ENCODE measurements at places on chromosomes 12 and 14.

DNA sequence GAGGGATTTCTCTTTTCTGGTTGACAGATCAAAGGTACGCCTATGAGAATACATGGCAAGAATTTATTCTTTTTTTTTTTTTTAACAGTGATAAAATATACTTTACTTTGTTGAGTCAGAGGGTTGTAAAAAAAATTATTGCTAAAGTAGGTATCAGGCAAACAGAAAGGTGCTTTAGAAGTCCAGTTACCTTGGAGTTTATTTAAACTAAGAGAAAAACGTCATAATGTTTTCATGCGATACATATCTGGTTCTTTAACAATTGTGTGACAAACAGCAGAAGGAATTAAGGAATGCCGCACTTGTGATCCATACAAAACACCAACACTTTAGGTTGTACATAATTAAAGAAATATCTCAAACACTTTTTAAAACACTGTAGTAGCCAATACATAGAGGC is 94.2 kb downstream of the BORCS5 start:
- no peak for DNase-seq

DNA sequence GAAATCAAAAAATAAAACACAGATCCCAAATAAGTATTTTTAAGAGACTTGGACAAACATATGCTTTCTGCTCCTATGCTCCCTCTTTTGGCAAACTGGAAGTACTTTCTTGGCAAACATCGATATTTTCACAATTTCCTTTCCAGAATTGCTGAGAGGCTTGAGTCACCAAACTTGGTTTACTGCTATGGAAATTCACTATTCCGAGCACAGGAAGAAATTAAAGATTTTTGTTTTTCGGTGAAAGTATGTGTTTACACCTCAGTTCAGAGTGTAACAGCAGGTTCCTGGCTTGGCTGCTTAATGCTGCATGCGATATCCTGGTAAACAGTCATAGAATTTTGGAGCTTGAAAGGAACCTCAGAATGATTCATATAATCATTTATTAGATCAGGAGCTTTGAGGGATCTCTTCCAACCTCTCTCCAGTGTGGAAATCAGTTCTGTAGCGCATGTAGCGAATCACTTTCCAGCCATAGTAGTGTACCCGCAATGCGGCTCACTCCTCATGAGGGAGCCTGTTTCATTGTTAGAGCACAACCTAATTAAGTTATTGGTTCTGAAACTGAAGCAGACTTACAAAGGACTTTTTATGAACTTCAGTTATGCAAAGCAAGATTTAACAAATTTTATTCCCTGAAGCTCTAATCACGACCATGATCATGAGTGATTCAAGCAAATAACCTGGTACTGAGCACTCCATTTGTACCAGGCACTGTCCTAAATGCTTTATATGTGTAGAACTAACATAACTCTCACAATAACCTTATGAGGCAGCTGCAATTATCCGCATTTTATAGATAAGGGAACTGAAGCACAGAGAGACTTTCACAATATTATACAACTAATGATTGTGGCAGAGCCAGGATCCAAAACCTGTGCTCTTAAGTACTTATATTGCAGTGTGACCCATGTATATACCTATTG is 56.4 kb upstream of the ATP2A2 start:
- peak; percentile 32 for DNase-seq

DNA sequence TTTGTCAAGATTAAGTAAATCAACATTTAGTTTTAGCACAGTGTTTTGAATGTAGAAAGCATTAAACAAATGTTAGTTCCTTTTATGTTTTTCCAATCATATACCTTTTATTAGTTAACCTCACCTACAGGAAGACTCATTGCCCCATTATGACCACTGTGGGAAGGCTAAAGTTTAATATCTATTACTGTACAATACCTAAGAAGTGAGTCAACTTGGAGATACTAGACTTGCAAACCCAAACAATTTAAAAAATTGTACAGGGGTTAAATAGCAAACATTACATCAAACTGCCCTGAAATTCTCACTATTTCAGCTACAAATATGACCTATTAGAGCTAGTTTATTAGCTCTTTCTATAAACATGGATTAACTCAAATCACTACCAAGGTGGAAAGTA is 8.6 kb upstream of the G2E3 start:
- no peak for DNase-seq

DNA sequence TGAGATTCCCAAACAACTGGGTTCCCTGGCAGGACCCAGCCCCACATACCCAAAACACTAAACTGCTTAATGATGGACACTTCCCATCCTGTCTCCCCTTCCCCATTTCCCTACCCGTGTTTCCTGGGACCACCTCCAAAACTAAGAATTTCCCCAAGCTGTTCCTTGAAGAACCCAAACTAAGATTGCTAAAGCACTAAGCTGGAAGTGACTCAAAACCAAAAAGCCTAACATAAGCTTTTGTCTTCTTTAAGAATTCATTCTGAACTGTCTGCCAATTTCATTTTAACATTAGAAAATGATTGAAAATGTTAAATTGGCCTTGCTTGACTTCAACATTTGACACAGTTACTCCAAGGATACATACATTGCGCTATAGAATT is 29.5 kb upstream of the STAB2 start:
- no peak for DNase-seq

DNA sequence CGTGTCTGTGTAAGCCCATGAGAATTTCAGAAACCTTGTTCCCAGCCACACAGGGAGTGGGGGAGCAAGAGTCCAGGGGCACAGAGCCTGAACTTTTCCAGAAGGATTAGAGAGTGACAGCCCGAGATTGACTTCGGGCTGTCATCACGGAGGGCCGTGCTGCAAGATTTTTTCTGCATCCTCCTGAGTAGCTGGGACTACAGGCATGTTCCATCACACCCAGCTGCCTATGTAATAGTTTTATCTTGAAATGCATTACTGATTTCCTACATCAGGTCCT is 14.4 kb downstream of the EVL start:
- no peak for DNase-seq

DNA sequence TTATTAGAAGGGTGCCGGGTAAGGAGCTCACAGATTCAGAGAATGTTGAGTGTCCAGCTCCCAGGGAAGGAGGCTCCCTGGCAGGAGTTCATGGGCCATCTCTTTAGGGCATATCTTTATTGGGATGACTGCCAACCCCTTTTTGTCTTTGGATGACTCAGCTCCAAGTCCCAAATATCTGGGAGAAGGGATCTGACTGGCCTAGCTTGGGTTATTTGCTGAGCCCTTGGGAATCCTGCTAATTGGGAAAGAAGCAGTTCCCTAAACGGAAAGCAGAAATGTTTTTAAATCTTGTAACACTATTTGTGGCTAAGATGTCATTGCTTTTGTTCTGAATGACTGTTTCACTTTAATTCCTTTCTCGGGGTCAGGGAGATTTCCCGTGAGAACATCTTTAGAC is 12.6 kb downstream of the DDX55 start:
- no peak for DNase-seq

GRCh38 chr12:93982771-93983315 is 165.5 kb upstream of the PLXNC1 start:
- DNase-seq = no peak
